ENCODE measurements at places on chromosomes 11 and 22.

GRCh38 chr22:46574438-46574992 is 37.1 kb upstream of the CELSR1 start:
- no peak for DNase-seq

GRCh38 chr22:49776891-49777290 is 50.8 kb downstream of the BRD1 start:
- DNase-seq: no peak

- DNase-seq: no peak
Observed at GRCh38 chr22:28983190-28983589, 78.4 kb downstream of the C22orf31 start.

DNA sequence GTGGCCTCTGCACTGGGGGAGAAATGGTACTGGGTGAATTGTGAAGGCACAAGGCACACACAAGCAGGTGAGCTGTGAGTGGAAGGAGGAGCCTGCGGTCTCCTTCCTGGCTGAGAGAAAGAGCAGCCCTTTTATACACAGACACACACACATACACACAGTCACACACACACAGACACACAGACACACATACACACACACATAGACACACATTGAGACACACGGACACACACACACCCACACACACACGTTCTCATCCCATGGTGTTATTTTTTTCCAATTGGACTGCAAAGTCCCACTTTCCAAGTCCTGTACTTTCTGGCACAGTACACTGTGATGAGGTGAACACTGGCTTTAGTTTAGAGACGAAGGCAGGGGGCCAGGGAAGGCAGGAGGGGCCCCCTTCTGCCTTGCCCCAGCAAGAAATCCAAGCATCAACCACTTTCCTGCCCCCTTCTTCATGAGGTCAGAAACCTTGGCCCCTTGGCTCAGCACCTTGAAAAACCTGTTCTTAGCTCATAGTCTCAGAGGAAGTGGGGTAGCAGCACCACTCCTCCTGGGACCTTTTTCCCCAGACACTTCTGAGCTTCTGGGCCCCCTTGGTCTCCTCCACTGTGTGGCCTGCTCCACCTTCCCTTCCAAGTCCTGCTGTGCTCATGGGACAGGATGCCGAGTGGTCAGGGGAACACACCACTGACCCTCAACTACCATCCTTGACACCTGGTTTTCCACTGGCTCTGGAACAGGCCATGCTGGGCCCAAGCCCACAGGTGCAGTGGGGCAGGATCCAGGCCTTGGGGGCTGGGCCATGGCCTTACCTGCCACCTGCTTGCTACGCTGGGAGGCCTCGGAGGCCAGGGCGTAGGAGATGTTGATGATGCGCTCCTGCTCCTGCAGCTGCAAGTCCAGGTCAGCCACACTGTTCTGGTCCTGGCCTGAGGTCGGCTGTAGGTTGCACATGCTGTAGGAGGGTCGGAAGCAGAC is 43.8 kb downstream of the C11orf58 start:
- no peak for DNase-seq

DNA sequence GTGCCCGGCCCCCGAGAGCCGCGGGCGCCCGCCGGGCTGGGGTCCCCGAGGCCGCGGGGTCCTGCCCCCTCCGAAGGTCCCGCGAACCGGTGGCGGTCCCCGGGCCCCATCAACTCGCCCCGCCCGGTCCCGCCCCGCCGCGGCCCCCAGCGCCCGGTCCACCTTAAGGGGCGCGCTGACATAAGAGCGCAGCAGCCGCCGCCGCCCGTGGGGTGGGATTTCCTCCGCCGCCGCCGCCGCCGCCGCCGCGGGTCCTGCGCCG is at the start of gene ZDHHC8:
ZDHHC8 (plus strand) TSS at position 208 of the 262 bp plus-strand sequence. CDS start 144 bp downstream, outside the sequence.
- DNase-seq: peak; percentile 38

DNA sequence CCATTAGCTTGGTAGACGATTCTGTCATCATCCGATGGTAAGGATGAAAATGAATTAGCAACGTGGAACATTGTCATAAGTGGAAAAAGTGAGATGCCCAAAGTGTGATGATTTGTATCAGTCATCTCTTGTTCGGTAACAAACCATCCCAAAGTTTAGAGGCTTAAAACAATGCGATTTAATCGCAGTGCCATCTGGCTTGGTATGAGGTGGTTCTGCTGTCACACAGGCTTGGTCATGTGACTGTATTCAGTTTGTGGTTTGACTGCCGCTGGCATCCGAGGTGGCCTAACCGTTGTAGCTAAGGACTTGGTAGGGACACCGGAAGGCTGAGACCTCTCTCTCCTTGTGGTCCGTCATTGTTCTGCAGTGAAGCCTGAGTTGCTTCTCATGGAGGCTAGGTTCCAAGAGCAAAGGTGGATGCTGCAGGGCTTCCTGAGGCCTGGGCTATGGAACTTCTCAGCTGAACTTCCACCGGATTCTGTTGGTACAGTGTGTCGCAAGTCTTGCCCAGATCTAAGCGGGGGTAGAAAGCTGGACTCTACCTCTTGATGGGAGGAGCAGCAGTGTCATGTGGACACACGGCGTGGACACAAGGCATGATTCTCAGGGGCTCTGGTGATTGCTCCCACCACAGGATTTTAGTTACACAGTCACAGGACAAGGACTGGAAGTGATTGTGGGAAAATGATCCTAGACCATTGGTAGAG is 36.3 kb downstream of the BCR start:
- DNase-seq: peak; percentile 51

- peak; percentile 3 for DNase-seq
Observed at GRCh38 chr11:96342014-96342960, 708 bp downstream of the MAML2 start.

DNA sequence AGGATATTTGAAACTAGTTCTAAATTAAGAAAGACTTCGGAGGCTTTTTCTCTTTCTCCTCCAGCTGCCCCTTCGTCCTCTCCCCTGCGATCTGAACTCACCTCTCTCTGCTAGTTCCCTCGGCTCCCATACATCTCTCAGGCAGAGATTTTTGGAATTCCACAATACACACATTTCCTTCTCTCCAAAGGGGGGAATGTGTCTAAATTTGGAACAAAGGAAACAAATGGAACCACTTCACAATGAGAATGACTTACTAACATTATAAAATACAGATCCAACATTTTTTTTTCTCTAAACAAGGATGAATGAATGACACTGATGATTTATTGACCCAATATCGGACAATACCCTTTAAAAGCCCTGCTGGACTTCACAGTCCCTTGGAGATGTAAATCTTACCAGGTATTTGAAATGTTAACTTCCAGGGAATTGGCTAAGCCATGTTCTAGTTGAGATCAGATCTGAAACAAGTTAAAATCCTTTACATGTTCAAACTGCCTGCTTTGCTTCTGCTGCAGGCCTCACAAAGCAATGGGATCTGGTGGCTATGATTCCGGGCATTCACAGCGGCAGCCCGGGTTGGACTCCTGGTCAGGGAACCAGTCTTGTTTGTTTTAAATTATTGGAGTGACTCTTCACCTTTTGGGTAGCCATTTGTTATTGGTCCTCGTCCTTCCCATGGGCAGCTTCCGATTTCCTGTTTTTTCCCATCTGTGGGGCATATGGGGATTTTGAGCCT is 20.5 kb upstream of the GSTP1 start:
- DNase-seq: no peak

- no peak for DNase-seq
Observed at GRCh38 chr11:43925932-43926505, 16.4 kb upstream of the C11orf96 start.

DNA sequence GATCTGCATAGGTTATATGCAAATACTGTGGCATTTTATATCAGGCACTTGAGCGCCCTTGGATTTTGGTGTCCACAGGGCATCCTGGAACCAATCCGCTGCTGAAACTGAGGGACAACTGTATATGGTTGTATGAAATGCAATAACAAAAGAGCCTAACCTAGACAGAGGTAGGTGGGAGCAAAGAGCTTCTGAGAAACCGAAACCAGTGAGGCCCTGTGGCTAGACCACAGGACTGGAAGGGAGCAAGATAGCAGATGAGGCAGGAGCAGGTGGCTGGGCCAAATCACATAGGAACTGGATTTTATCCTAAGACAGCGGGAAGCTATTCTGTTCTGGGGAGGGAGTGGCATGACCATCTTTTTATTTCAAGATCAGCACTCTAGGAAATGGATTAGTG is 30.1 kb downstream of the RCN1 start:
- DNase-seq: no peak

- DNase-seq: no peak
Observed at GRCh38 chr22:16965083-16965482, 42.9 kb downstream of the GAB4 start.

DNA sequence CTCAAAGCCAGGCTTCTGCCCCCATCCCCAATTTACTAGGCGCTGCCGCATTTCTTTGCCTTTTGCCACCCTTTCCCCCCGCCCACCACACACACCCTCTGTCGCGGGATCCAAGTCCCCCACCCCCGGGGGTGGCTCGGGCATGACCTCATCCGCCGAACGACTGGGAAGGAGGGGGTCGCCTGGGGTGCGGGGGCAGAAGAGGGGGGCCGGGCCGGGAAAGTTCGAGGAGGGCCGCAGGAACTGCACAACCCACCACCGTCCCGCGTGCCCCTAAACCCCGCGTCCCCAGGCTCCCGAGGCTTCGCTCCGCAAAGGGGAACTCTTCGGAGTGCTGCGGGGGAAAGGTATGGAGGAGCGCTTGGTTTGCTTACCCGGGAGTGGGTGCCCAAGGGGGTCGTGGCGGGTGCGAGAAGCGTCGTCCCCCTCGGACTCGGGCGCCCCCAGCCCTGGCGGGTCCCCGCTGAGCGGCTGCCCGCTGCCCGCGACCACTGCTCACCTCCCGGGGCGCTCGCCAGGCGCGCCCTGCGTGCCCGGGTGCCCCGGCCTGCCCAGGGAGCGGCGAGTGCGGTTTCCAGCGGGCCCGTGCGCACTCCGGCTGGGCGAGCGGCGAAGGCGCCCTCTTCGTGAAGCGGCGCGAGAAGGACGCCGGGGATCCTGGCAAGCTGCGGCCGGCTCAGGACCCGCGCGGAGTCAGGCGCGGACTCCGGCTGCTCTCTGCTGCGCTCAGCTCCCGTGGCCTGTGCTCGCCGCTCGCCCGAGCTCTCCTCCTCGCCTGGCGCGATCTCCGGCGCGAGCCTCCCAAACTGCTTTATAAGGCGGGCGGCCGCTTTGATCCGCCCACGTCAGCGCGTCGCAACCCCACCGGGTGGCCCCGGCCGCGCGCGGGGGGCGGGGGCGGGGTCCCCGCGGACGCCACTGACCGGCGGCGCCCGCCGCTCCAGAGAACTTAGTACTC is 4.0 kb upstream of the WNT11 start:
- DNase-seq: peak; percentile 23

- DNase-seq: no peak
Observed at GRCh38 chr11:66933531-66933930, 24.7 kb downstream of the PC start.

- peak; percentile 76 for DNase-seq
Observed at GRCh38 chr11:68843703-68844312, 2.1 kb upstream of the CPT1A start.

- no peak for DNase-seq
Observed at GRCh38 chr11:14255238-14255534, 103.8 kb downstream of the RRAS2 start.

GRCh38 chr11:33874433-33874832 is 17.4 kb downstream of the LMO2 start:
- no peak for DNase-seq

DNA sequence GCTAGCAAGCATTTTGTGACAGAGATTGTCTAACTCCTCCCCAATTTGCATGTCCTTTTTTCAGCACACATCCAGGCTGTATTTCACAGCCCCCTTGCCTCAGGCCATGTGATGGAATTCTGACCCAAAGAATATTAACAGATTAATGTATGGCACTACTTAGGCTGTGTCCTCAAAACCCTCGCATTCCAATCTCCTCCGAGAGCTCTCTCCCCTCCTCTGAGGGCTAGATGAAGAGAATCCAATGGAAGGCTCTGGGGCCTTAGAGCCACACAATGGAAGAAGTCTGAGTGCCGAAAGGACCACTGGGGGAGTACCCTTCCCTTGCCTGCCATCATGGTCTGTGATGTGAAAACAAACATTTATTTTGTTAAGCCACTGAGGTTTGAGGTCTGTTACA is 13.7 kb upstream of the NNMT start:
- no peak for DNase-seq

- no peak for DNase-seq
Observed at GRCh38 chr22:43999378-43999777, 24.7 kb upstream of the PARVB start.

DNA sequence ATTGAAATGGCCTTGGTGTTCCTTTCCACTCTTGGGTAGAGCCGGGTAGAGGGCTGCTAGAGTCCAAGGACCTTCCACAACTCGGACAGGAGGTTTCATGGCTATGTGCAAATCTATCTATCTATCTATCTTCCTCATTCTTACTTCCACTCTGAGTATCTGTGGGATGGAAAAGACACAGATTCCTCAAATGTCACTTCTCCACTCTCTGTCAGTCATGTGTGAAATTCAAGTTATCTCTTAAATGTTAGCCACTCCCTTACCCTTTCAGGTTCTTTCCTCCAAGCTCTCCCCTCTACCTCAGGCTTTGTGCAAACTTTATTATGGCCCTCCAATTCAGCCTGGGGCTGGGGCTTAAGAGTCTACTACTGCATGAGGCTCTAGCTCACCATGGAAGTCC is 84.3 kb downstream of the GDPD4 start:
- no peak for DNase-seq

DNA sequence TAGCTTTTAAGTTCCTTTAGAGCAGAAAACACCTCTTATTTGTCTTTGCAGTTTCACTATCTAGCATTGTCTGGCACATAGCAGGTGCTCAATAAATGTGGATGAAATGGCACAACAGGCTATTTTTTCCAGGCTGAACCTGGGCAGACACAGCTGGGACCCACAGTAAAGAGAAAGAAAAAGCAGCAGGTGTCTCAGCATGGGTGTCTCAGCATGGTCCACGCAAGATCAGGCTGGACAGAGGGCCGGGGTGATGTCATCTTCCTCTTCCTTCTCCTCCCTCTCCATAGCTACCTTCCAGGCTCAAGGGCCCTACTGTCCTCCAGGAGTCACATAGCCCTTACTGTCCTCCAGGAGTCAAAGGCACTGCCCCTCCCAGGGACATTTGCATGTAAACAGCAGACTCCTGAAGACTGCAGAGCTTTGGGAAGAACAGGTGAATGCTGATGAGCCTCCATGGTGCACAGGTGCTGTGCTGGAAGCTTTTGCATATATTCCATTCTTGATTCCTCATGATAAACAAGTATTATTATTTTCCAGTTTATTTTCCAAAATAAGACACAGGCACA is 65.2 kb downstream of the DSCAML1 start:
- no peak for DNase-seq

- no peak for DNase-seq
Observed at GRCh38 chr11:112593440-112593839, 332.8 kb upstream of the PLET1 start.

Measured in CD4-positive, alpha-beta T cell treated with Interleukin-6 at 100 ng/mL for 8 hours (primary cell).